ENCODE measurements at places on chromosomes 4 and X.
A peak's percentile ranks its signal among the peaks of the same experiment; 100 is the strongest.

- DNase-seq: no peak
Observed at GRCh38 chr4:139916041-139916440, 237.9 kb downstream of the MAML3 start.

DNA sequence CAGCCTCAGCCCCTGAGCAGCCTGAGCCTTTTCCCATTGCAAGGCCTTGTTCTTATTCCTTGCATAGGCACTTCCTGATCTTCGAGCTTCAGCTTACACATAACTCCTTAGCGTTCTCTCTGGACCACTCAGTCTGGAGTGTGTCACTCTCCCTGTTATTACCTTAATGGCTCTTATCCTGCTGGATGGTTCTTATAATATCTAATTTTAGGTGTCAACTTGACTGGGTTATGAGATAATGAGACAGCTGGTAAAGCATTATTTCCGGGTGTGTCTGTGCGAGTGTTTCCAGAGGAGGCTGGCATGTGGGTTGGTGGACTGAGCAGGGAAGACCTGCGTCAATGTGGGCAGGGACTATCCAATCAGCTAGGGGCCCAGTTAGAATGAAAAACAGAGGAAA lies 75.7 kb downstream of the HAUS3 start:
- no peak for DNase-seq

GRCh38 chr4:125481334-125482045 lies 166.7 kb downstream of the FAT4 start:
- no peak for DNase-seq

GRCh38 chr4:110823251-110823650 lies 200.4 kb upstream of the PITX2 start:
- DNase-seq: no peak

- no peak for DNase-seq
Observed at GRCh38 chr4:70930530-70931256, 28.5 kb downstream of the MOB1B start.

DNA sequence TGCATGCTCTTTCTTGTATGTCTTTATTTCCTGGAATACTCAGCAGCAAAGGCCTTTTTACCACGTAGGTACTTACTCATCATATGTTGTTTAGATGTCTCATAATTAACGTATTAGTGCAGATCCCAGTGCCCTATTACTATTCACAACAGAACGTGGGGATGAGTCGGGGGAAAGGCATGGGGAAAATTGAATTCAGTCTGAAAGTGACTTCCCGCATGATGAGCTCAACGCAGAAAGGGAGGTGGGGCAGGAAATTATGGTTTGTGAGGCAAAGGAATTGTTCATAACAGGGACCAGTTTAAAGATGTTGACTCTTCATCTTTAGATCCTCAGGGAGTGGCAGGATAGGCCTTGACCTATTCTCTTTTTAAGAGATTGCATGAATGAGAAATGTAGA lies 2.0 kb upstream of the TMPRSS11D start:
- no peak for DNase-seq

- peak; percentile 63 for DNase-seq
Observed at GRCh38 chr4:120071192-120071795, 4.6 kb upstream of the MAD2L1 start.

- DNase-seq: no peak
Observed at GRCh38 chr4:163243297-163243981, 76.7 kb upstream of the NAF1 start.

- peak; percentile 62 for DNase-seq
Observed at GRCh38 chrX:68703846-68704245, 56.4 kb downstream of the STARD8 start.

GRCh38 chrX:98962996-98963395 lies 1447.1 kb downstream of the PCDH19 start:
- no peak for DNase-seq

DNA sequence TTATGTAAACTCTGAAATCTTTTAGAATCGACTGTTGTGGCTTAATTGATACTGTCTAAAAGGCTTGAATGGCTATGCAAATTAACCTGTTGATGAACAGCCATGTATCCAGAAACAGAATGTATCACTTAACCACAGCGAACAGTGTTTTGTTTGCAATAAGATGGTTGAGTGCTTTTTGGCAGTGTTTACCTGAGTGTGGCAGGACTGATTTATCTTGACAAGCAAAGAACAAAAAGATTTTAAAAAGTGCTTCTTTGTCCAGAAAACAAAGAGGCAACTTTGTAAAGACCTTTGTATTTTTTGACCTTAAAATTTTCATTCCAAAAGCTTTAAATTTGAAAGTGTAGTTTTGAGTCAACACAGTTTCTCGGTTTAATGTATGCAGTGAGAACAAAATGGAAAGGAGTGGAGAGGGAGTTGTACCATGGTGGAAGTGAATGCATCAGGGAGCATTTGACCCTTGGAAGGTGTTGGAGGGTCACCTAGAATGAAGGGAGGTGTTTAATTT lies 18.0 kb downstream of the ARHGAP10 start:
- no peak for DNase-seq

DNA sequence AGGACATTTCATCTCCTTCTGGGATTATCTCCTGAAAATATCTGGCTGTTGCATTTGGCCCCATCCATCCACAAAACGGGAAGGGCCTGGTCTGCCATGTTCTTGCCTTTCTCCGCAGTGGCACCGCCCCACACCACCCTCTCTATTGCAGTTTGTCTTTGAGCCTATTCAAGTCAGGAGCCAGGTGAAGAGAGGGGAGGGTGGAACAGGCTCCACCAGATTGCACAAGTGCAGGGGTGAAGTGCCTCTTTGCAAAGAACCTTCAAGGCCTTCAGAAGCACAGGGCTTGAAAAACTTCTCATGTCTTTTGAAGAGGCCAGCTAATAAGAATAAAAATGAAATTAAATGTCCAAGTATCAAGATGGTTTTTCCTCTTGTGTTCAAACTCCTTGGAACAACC lies 28.7 kb downstream of the RS1 start:
- no peak for DNase-seq

DNA sequence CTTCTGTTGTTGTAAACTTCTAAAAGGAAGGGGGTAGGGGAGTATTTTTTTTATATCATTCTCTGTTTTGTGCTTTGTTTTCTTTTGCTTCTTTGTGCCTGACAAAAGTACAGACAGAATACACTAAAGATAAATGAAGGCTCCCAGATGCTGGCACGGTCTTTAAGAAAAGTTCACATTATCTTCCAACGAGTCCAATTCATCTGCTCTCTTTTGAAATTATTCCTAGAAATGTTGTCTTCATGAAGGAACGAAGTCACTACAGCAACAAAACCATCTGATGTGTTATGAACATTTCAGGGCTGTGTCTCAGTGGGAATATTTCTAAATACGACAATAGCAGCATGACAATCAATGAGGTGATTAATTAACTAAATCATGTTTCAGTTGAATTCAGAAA lies 813.8 kb upstream of the HTR2C start:
- DNase-seq: no peak

DNA sequence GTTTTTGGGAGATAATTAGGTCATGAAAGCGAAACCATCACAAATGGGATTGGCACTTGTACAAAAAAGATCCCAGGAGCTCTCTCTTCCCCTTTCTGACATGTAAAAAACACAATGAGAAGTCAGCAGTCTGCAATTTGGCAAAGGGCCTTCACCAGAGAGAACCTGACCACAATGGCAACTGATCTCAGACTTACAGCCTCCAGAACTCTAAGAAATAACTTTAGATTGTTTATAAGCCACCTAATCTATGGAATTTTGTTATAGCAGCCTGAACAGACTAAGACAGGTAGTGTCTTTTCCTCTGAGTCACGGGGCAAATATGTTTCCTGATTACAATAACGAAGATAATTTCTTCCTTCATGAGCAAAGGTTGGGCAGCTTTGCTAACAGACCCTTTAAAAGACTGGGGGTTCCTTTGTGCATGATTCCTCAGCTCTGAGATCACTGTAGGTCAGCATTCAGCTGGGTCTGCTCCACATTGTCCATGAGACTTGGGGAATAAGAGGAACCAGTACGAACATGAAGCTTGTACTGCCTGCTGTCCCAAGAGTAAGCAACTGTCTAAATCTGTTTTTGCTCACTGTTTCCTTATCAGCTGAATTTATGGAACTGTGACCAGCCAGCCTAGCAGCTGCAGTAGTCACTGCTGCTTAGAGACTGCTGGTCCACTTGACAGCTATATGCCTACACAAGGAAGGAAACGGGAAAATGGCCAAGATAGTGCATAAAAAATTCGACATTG lies 191.6 kb downstream of the ANAPC10 start:
- peak; percentile 48 for DNase-seq

DNA sequence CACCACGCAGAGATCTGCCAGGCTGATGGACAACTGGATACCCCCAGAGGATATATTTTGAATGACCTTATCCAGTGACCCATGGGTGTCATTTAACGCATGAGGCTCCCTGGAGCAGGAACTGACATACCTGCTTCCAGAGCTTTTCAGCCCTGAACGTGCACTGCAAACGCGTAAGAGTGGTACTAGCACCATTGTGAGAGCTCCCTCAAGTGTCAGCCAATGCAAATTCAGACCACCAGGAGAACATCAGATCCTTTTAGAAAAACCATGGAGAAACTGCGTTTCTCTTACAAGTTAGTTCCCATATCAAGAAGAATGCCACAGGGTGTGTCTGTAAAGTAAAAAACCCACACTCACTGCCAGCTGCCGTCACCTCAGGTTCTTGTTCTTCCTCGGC lies 7.3 kb downstream of the TREX2 start:
- DNase-seq: peak; percentile 54

DNA sequence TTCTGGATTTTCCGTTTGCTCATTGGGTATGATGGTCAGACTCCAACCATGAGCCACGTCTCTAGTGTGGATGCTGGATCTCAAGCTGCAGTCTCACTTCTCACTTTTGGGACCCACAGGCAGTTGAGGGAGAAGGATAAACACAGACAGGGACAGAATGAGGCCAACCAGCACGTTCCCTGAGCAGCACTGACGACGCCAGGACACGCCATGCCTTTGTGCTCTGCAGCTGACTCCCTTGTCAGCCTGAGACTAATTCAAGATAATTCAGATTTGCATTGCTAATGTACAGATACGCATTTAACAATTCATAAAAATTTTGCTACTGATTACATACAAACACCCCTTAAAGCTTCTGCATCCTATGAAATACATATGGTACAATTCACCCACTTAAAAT lies 106.5 kb downstream of the FAM193A start:
- DNase-seq: no peak

- no peak for DNase-seq
Observed at GRCh38 chr4:122229857-122230256, 77.7 kb downstream of the BLTP1 start.

- DNase-seq: no peak
Observed at GRCh38 chr4:105950701-105951100, 55.4 kb downstream of the NPNT start.

GRCh38 chrX:8849458-8849857 lies 48.3 kb upstream of the FAM9A start:
- no peak for DNase-seq

- DNase-seq: no peak
Observed at GRCh38 chr4:123168812-123169211, 227.8 kb upstream of the SPRY1 start.

GRCh38 chr4:81919223-81919622 lies 447.5 kb upstream of the RASGEF1B start:
- DNase-seq: peak; percentile 11

DNA sequence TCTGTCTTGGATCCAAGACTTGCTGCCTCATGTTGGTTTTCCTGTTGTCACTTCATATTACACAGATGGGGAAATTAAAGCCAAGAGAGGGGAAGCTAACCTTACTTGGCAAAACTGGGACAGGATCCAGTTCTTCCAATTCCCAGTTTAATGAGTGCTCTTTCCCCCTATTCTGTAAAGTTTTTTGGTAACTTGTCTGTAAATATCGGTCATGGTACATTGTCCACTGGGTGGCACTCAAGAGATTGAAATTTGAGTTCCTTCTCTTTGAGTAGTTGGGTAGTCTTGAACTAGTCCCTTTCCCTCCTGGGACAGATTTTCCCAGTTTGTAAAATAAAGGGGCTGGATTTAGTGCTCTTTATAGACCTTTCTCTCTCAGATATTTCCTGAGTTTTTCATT lies 12.4 kb upstream of the EOLA2 start:
- DNase-seq: peak; percentile 49

- DNase-seq: no peak
Observed at GRCh38 chr4:151753056-151753455, 7.8 kb downstream of the GATB start.

GRCh38 chr4:88720451-88721428 lies 23.1 kb upstream of the NAP1L5 start:
- DNase-seq: no peak
